ENCODE measurements at places on chromosomes 1 and 21.

- DNase-seq, result no peak
These were observed 15.6 kb downstream of the AIDA start for GRCh38 chr1:222696741-222697140.

- no peak for DNase-seq
These were observed 260.5 kb upstream of the ADGRL2 start for GRCh38 chr1:81540216-81540615.

GRCh38 chr1:67831850-67832513 lies 1.3 kb downstream of the GNG12 start:
- no peak for DNase-seq

- DNase-seq, result no peak
These were observed 2.1 kb upstream of the PBXIP1 start for GRCh38 chr1:154958036-154958435.

DNA sequence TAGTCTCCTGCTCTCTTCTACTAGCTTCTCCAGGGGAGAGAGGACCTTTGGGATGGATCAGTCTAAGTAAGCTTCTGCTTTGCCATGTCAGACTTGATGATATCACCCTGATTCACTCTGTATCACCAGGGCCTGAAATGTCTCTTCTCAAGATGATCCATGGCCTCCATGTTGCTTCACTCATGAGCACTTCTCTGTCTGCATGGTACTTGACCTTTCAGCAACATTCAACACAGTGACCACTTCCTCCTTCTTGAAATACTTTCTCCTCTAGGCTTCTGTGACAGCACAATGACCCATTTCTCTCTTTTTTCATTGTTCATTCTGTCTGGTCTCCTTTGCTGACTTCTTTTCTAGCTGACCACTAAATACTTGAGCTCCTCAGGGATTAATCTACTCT lies 35.3 kb upstream of the NGF start:
- DNase-seq, result no peak

DNA sequence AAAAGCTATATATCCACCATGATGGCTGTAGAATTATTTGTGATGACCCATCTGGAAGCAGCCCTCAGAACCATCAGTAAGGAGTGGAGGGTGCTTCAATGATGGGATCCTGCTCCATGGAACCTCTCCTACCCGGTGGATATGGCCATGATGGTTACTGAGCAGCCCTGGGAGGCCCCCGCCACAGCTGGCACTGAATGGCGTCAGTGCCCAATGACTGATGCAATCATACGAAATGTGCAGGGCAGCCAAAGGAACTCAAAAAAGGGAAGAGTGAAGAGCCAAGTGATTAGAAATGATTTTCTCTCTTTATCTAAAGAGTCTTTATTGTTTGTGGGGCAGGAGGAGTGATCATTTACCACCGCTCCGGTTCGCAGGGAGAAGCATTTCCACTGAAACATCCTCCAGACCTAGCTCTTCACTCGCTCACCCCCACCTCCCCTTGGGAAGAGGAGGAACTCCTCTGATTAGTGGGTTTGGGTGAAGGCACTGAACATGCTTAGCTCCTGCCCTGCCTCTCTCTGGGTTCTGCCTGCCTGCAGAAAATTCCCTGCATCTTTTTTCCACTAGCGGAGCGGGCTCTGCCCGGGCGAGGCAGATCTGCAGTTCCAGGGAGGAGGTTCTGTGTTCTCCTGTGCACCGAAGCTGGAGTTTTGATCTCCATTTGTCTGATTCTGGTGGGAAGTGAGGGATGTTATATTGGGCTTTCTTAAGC lies 260.3 kb downstream of the GRIK3 start:
- DNase-seq, result no peak

- no peak for DNase-seq
These were observed 33.2 kb upstream of the EPHA8 start for GRCh38 chr1:22529901-22530621.

DNA sequence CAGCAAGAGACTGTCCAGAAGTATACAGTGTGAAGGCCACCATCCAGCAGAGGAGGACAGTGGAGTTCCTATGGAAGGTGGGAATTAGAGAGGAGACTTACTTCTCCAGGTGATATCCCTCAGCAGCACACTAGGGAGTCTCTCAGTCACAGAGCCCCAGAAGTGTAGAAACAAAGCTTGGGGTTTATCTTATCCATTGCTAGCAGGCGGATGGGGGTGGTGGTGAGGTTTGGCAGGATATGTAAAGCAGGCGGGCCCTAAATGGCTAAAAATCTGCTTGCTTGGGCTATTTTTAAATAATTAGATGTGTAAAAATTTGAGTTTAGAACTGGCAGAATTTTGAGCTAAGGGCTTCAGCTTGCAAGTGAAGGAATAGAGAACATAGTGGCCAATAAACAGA lies 50.1 kb upstream of the RGS18 start:
- DNase-seq, result no peak

GRCh38 chr1:21254335-21254951 lies 35.8 kb downstream of the ECE1 start:
- DNase-seq, result no peak

- DNase-seq, result peak; percentile 50
These were observed at the start of gene S100A6 for GRCh38 chr1:153535242-153536011. Gene S100A6 (minus strand): TSS chr1:153535991. CDS start chr1:153535339, 652 bp downstream.

DNA sequence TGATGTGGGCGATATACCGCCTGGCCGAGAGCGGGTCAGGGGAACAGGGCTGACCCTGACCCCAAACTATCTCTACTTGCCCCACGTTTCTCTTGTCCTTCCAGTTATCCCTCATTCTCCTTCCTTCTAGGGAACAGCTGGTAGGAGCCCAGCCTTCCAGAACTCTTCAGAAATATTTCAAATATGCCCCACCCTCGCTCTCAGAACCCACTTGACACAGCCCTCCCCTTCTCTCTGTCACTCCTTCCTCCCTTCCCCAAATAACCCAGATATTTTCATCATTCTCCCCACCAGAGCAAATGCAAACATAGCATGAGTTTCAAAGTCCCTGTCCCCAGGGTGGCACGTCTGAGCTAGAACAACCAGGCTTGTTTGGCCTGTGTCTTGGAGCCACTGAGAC lies 1.1 kb downstream of the CACNA1S start:
- DNase-seq, result no peak

DNA sequence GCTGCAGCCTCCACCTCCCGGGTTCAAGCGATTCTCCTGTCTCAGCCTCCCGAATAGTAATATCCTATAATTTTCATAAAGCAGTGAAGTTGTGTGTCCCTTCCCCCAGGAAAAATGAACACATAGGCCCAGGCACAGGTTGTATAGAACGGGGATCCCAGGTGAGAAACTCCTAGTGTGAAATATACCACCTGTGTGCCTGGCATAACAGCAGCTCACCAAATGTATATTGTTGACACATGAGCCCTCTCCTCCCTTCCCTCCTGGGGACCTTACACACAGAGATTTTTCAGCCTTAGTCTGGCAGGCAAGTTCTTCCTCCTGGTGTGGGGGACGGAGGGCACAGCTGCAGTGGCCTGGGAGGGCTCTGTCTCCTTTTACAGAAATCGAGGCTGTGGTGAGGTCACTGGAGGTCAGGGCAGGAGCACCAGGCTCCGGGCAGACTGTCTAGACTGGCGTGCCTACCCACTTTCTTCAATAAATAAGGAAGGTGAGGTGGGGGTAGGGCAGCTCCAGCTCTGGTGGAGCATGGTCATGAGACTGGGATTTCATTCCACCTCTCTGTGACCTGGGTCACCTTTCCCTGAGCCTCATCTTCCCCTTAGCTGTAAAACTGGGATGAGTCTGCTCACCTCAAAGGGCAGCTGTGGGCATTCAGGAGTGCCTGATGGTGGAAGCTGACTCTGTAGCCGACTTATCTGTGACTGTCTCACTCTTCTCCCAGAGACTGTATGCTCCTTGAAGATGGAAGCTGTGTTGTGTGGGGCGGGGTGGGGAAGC lies 14.3 kb downstream of the RCC1 start:
- DNase-seq, result no peak

DNA sequence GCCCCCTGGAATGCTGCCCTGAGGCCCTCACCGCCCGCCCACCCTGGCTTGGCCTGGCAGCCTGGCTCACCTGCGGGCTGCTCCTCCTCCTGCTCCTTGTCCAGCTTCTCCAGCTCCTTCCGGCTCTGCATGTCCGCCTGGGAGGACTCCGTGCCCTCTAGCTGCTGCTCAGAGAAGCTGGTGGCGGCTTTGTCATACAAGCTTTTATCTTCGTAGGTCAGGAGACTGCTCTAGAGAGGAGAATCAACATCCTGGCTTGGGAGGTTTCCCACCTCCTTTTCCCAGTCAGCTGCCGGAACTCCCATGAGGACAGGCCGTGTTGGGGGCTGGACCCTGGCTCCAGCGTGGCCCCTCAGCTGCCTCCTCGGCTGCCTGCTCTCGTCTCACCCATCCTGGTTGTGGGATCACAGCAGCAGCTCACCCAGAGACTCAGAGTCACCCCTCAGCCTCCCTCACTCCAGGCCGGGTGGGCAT lies 36.6 kb upstream of the TMEM52 start:
- no peak for DNase-seq

DNA sequence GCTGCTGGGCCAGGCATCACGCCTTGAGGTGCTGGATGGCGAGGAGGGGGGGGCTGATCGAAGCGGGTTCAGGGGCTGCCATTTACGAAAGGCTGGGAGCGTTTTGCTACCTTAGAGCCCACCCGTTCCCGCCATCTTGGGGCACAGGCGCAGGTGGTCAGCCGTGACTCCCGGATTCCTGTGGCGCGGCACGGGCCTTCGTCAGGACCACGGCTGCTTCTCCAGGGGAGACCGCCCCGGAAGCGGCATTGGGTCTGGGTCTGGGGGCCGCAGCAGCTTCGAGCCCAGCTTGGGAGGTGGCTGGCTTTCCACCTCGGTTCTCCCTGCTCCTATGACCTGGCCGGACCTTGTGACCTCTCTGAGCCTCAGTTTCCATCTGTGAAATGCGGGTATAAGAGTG lies 23.8 kb downstream of the SPSB1 start:
- no peak for DNase-seq

GRCh38 chr1:43530483-43531106 lies at the start of gene PTPRF:
Gene PTPRF (plus strand): TSS chr1:43530883. CDS start chr1:43545076, 14,193 bp downstream.
- no peak for DNase-seq

DNA sequence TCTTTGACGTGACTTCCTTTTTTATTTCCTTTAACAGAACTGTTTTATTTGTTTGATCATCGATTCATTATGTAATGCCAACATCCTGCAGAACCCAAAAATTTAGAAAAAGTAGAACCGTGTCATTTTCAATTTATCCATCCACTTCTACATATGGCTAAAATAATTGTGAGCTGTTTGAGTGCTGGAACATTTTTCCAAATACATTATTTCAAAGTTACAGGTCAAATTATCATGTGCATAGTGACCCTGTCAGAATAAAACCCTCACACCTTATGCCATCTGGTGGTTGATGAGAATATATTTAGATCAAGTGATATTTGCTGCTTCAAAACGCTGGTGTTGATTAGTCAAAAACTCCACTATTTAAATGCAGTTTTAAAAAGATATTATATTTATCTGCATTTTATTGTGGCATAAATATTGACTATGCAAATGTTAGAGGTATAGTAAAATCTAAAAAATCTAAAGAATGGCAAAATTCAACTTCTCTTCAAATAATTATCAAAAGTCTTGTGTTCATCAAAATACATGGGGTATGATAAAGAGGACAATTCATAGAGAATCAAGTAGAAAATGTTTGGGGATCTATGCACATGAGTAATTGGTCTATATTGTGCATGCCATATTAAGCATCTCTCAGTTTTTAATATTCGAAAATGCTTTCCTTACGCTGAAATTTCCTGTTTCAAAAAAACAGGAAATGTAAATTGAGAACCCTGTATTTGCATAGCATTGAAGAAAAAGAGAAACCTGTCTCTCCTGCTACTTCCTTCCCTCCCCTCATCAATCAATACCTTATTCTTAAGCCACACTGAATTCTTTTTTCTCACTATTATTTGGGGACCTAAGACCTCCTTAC lies 39.7 kb downstream of the UBE2U start:
- no peak for DNase-seq

DNA sequence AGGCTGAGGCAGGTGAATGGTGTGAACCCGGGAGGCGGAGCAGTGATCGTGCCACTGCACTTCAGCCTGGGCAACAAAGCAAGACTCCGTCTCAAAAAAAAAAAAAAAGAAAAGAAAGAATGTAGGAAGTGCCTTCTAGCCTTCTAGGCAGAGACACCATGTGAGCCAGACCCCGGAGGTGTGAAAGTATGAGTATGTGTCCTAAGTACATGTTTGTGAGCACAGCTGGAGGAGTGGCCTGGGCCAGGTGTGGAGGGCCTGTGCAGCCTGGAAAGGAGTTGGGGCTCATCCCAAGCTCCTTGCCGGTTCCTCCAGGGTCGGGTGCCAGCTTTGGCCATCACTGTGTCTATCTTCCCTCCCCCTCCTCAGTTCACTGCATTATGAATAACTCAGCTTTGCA lies 13.0 kb downstream of the SOX13 start:
- DNase-seq, result no peak

DNA sequence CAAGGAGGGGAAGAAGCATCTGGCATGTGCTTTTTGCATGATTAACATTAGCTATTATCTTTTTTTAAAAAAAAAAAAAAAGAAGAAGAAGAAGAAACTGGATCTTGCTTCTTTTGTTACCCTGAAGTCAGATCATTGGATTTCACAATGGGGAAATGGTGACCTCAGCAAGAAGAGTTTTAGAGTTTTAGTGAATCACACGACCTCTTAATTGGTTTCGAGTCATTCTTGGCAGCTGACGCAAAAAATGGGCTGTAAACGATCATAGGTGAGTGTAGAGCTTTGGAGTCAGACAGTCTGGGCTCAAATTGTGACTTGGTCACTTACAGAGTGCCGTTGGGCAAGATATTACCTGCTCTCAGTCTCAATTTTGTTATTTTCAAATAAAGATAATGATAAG lies 33.3 kb upstream of the PGBD5 start:
- no peak for DNase-seq

DNA sequence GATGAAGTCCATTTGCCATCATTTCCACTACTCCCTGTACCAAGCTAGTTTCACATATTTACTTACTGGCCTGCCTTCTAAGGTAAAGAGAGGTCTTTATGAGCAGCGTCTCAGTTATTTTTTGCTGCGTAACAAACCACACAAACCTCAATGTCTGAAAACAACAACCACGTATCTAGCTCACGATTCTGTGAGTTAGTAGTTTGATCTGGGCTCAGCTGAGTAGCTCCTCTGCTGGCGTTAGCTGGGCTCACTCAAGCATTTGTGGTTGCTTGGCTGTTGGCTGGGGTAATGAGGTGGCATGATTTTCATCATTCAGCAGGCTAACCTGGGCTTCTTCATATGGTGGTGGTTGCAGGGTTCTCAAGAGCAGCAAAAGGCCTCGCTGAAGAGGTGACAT lies 225.4 kb downstream of the FOXD2 start:
- DNase-seq, result no peak

- no peak for DNase-seq
These were observed 408.8 kb downstream of the MATN1 start for GRCh38 chr1:30314591-30314990.

All from CD4-positive, alpha-beta T cell treated with Interleukin-6 at 100 ng/mL for 8 hours (primary cell).